ENCODE measurements at places on chromosomes 5 and 9. TPM values are rescaled to one million over a fixed set of nuclear protein-coding genes. Genes with fewer than 3 reads are reported as not detected.

Gene AHRR
- polyA plus RNA-seq: 1.4 TPM

Gene NMUR2
- not detected for polyA plus RNA-seq

Gene F2RL2
- 0.37 TPM for polyA plus RNA-seq

Gene ALDOB
- not detected for polyA plus RNA-seq

DNA sequence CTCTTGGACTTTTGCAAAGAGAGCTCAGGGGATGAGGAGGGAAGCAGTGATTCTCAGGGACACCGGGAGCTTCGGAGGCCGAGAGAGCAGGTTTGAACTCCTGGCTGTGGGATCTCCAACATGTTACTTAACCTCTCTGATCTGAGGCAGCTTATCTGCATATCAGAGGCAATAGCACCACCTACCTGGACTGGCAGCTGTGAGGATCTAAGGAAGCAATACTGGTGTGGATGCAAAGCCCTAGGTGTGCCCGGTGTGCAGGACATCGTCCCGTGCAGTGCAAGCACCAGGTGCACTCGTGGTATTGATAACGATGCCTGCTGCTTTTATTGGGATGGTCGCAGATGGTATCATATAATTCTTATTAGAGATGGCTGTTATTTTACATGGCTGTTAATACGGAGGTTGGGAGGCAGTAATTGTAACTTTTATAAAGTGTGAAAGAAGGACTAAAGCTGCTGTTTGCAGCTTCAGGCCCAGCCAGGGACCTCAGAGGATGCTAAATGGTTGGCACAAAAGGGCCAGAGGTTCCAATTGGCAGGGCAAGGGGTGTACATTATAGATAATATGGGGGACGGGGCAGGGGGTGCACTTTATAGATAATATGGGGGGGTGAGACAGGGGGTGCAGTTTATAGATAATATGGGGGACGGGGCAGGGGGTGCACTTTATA, 14.9 kb downstream of the COL5A1 start:
- DNase-seq: no peak

Gene RIMOC1
- 13.5 TPM for polyA plus RNA-seq

DNA sequence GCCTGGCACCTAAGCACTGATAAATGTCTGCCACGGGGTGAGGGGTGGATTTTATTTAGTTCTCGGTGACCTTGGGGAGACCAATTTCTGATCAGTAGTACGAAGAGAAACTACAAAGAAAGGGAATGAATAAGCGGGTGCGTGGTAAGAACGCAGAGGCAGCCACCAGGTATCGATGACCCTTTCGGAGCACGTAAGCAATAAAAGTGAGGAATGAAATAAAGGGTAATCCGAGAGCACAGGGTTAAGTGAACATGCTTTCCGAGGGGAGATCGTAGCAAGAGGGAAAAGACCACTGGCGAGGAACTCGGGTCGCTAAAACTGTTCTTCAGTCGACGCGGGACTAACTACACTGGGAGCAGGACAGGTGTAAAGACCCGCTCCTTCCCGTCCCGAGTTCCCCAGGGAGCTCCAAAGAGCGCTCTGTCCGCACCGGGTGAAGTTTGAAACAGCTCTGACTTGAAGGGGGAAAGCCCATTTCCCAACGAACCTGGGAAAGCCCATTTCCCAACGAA, 1.1 kb downstream of the ELOVL7 start:
- no peak for DNase-seq

- no peak for DNase-seq
These were observed 719.5 kb downstream of the TLR4 start for GRCh38 chr9:118423721-118424120.

Gene NPR3
- polyA plus RNA-seq: 15.6 TPM

Gene PCDHA9
- polyA plus RNA-seq: not detected

Gene IFNB1
- not detected for polyA plus RNA-seq

Gene PCDHGC4
- polyA plus RNA-seq: 2.2 TPM

DNA sequence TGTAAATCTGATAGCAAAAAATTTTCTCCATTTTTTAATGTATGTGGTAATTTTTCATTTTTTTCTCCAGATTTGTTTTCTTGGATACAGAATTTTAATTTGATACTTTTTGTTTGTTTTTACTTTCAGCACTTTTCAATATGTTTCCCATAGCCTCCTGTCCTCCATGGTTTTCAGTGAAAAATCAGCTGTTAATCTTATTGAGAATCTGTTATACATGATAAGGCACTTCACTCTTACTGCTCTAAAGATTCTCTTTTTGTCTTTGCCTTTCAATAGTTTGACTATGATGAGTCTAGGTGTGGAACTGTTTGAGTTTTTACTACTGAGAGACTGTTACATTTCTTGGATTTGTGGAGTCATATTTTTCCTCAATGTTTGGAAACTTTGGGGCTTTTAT, 455.7 kb upstream of the NUDT12 start:
- DNase-seq: no peak

DNA sequence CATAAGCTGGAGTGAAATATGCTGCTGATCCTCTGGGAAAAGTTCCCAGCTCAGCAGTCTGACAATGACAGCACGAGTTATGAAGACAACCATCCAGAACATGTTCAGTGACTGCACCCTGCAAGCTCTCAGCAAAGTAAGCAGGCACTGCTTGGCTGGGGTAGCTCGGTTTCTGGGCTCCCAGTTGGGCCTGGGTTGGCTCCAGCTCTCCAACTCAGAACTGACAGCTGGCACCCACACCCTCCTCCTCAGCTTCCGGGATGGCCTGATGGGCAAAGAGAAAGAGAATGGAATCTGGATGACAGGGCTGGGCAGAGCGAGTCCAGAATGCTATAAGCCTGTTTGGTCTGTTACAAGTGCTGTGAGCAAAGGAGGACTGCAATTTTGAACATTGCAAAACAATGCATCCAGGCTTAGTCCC, 185.0 kb downstream of the CSNK1G3 start:
- DNase-seq: no peak

DNA sequence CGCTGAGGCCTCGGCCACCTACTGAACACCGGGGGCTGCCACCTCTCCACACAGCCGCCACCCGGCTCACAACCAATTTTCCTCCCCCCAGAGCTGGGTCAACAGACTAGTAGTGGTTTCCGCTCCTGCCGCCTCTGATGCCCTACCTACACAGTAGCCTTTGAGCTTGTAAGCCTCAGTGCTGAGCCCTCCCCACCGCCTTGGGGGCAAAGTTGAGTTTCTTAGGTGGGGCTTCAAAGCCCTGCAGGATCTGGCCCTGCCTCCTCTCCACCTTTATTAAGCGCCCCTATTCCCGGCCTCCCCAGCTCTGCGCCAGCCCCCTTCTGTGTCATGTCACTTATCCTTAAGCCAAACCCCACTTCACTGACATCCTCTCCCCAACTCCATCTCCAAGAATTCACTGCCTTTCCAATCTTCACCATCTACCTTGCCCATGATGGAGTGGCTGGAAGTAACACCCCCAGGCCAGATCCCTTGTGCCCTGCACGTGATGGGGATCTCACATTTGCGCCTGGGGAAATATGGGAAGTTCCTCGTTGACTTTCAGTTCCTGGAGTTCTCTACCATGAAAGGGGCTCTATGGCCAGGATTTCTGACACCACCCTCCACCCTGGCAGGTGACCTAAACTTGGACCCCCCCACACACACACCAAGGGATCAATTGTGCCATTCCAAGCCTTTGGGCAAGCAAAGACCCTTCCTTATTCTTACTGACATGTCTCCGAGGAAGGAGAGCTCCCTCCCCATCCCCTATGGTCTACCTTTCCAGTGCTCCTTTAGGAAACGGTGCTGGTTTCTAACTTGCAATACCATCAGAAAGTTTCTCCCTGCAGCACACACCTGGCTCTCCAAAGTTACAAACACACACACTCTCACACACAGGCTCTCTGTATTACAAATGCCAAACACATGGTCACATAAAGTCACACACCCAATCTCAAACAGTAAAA, 2.7 kb upstream of the CNTFR start:
- no peak for DNase-seq

- no peak for DNase-seq
These were observed 141.0 kb downstream of the GABBR2 start for GRCh38 chr9:98567540-98568233.

DNA sequence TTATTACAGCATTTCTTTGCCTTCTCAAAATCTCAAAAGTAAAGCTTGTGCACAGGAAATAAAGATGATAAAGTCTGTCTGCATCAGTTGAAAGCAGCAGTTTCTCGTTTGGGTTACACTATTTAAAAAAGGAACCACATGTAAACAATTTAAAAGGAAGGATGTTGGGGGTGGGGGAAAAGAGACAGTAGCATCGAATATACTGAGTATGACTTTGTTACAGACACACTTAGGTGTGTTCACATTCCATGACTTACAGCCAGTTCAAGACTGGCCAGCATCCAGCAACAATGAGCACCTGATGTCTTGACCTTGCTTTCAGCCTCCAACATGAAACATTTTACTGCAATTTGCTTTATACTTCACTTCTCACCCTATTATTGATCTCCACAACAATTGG, 8.7 kb downstream of the GAPT start:
- no peak for DNase-seq

Measured in muscle of arm (tissue), 14 donors.